Activated B cell treated with CpG ODN at 0.5 μM for 24 hours (primary cell): ENCODE measurements at places on chromosomes 5 and 9. TPM values are rescaled to one million over a fixed set of nuclear protein-coding genes. Genes with fewer than 3 reads are reported as not detected.

DNA sequence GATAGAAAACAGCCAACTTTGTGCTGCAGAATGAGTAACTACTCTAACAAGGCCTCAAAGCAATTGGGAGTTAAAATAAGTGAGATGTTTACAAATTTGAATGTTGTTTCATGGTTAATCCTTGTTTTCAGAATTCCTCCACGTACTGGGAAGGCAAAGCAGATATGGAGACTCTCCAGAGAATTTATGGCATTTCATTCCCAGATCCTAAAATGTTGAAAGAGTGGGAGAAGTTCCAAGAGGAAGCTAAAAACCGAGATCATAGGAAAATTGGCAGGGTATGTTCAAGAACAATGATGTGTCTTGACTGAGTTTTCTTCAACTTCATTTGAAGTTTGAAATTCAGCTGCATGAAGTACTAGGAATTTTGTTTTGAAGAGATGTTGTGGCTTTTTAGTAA, 16.4 kb downstream of the TARS1 start:
- H3K4me3 ChIP-seq, result no peak overlapping the region
- no peak for DNase-seq
- peaks cover 90% of the 10 kb centered on the region for H3K36me3 ChIP-seq
- no peak overlapping the region for H3K27ac ChIP-seq

GRCh38 chr5:55636683-55637082, 75.4 kb downstream of the SLC38A9 start:
- H3K4me3 ChIP-seq, result no peak overlapping the region
- peaks cover 43% of the 10 kb centered on the region for H3K36me3 ChIP-seq
- H3K4me1 ChIP-seq, result no peaks in the 10 kb centered on the region
- no peak overlapping the region for H3K27ac ChIP-seq

DNA sequence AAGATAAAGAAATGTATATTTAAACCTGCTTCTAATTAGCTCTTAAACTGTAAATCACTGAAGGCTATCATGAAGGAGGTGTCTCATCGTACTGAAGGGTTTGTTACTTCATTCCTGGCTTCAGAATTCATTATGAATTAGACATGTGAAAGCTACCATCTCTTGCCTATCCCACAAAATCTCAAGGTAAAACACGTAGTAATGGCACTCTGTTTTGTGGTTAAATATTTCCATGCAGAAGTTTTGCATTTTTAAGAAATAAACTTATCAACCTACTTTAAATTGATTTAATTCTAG, 490.7 kb upstream of the NUDT12 start:
- no peak for DNase-seq
- no peaks in the 10 kb centered on the region for H3K27me3 ChIP-seq
- H3K27ac ChIP-seq, result no peak overlapping the region
- H3K4me1 ChIP-seq, result no peaks in the 10 kb centered on the region

DNA sequence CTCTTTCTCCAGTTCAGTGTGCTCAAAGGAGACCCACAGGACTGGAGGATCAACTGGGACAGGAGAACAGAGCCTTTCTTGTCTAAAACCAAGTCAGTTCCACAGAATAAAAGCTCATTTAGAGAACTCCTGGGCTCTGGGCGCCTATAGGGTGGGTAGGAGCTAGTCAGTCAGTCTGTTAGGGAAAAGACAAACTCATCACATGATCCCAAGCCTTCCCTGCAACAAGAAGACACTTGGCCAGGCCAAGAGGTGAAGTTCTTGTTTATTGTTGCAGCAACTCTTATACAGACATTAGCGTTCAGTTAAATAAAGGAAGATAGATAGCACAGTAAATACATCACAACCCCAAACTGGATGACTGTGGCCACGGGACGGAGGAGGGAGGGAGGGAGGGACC, 102.3 kb downstream of the ENTREP1 start:
- no peaks in the 10 kb centered on the region for H3K36me3 ChIP-seq
- no peak for DNase-seq
- no peak overlapping the region for H3K27ac ChIP-seq
- H3K4me1 ChIP-seq, result no peaks in the 10 kb centered on the region

GRCh38 chr9:136146126-136147037, 27.7 kb upstream of the TMEM250 start:
- H3K36me3 ChIP-seq, result no peaks in the 10 kb centered on the region
- no peak for DNase-seq
- H3K27me3 ChIP-seq, result peaks cover 19% of the 10 kb centered on the region

GRCh38 chr5:84069608-84070179, 315.0 kb downstream of the EDIL3 start:
- H3K27ac ChIP-seq, result no peak overlapping the region
- H3K4me1 ChIP-seq, result no peaks in the 10 kb centered on the region
- no peaks in the 10 kb centered on the region for H3K27me3 ChIP-seq
- H3K36me3 ChIP-seq, result no peaks in the 10 kb centered on the region
- DNase-seq, result no peak

DNA sequence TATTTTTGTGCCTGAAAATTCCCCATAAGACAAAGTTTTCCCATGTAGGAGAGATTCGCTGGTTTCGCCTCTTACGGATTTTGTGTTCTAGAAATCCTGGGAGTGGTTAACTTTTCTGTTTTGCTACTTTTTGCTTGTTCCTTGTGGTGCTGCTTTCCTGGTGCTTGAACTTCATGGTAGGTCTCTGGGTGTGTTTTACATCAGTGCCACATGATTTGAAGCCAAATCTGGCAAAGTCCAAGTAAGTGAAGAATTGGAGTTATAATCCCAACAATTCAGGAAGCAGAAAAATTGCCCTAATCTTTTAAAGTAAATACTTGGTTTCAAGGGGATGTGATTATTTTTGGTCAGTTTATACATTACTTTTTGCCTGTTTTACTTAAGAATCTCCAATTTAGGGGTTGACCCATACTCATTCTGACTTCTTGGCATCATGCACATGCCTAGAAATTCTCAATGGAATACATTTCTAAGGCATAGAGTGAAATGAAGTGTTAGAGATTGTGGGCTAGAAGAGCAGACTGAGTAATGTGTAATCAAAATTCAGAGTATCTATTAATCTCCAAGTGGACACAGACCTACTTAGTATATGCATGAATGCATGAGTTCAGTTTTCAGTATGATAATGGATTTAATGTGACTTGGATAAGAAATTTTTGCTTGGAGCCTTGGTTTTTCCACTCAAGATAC, 189.7 kb downstream of the CSNK1G3 start:
- no peak for DNase-seq
- H3K27me3 ChIP-seq, result no peaks in the 10 kb centered on the region
- H3K36me3 ChIP-seq, result no peaks in the 10 kb centered on the region
- no peaks in the 10 kb centered on the region for H3K4me1 ChIP-seq
- no peak overlapping the region for H3K27ac ChIP-seq
- no peak overlapping the region for H3K4me3 ChIP-seq

The S100Z gene
- total RNA-seq, result 0.61 TPM in 1 of 2 replicates, not detected in the other

The TMEM8B gene
- total RNA-seq, result 5.0 and 8.0 TPM in 2 replicates

The SGCD gene
- total RNA-seq, result not detected in 2 replicates

The IRX2 gene
- total RNA-seq, result not detected in 2 replicates

The CCL19 gene
- total RNA-seq, result not detected in 2 replicates
